ENCODE measurements at places on chromosomes 13 and 19.

- no peak for DNase-seq
These were observed 22.4 kb downstream of the TNFRSF19 start for GRCh38 chr13:23592596-23592995.

DNA sequence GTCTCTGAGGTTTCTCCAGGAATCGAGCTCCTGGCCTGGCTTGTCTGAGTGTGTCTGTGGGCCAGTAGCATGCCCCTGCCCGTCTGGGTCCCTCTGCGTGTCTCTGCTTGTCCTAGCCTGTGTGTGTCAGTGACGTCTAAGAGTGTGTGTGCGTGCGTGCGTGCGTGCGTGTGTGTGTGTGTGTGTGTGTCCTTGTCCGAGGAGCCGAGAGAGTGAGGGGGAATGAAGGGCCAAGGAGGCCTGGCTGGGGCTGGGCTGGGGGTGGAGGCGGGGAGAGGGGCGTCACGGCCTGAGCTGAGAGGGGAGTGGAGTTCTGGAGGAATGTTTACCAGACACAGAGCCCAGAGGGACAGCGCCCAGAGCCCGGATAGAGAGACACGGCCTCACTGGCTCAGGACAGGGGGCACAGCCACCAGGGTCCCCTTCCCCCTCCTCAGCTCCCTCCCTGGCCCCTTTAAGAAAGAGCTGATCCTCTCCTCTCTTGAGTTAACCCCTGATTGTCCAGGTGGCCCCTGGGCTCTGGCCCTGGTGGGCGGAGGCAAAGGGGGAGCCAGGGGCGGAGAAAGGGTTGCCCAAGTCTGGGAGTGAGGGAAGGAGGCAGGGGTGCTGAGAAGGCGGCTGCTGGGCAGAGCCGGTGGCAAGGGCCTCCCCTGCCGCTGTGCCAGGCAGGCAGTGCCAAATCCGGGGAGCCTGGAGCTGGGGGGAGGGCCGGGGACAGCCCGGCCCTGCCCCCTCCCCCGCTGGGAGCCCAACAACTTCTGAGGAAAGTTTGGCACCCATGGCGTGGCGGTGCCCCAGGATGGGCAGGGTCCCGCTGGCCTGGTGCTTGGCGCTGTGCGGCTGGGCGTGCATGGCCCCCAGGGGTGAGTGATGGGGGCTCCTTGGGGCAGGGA, at the start of gene AXL:
Gene AXL, plus strand, starts transcription at position 609 of the 893 bp plus-strand sequence. Its CDS starts 170 bp downstream, at position 779.
- DNase-seq, result no peak

GRCh38 chr13:32695602-32696250, 109.5 kb downstream of the PDS5B start:
- no peak for DNase-seq

GRCh38 chr19:15399234-15399515, 19.6 kb upstream of the AKAP8 start:
- DNase-seq, result no peak

DNA sequence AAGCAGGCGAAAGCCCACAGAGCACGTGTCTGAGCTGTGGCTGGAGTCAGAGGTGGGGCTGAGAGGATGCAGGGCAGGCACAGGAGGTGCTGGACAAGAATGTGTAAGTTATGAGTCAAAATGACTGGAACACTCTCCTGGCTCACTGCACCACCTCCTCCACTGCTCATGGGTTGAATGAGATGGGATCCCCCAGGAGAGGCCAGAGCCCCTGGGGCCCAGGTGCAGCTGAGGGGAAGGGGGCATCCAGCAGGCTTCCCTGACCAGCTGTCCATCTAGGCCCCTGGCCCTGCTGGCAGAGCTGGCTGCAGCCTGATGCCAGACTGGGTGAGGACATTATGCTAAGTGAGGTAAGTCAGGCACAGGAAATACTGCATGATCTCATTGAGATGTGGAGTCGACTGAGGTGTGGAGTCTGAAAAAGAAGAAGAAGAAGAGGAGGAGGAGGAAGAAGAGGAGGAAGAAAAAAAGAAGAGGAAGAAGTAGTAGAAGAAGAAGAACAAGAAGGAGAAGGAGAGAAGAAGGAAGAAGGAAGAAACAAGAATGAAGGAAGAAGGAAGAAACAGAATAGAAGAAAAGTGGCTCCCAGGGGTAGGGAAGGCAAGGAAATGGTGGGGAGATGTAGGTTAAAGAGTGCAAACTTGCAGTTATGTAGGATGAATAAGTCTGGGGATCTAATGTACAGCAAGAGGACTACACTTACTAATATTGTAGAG, 747.4 kb downstream of the UQCRFS1 start:
- no peak for DNase-seq

DNA sequence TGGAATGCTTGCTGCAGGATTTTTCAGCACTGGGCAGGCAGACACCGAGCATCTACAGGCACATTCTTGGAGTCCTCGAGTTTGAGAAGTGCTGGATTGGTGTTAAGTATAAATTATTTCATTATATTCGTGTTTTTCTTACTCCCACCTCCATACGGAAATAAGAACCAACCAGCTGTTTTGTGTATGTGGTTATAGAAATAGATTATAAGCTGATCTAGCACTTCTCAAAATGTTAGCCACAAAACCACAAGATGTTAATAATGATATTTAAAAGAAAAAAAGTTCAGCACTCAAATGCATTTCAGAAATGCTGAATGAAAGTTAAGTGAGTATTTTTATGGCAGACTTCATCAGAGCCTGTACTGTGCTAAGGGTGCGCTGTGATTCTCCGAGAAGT, 24.0 kb upstream of the TEX29 start:
- DNase-seq, result no peak

- DNase-seq, result no peak
These were observed 752 bp downstream of the PDCD5 start for GRCh38 chr19:32581705-32582179.

DNA sequence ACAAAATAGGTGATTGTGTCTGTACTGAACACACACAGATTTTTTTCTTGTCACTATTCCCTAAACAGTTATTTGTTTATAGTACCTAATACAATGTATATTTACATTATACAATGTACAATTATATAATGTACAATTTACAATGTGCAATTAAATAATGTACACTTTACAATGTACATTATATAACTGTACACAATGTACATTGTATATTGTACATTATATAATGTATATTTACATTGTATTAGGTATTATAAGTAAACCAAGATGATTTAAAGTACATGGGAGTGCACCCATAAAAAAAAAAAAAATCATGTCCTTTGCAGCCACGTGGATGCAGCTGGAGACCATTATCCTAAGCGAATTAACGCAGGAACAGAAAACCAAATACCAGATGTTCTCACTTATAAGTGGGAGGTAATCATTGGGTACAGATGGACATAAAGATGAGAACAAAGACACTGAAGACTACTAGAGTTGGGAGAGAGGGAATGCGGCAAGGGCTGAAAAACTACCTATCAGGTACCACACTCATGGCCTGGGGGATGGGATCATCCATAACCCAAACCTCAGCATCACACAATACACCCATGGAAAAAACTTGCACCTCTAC, 68.1 kb downstream of the ABCC4 start:
- DNase-seq, result no peak

DNA sequence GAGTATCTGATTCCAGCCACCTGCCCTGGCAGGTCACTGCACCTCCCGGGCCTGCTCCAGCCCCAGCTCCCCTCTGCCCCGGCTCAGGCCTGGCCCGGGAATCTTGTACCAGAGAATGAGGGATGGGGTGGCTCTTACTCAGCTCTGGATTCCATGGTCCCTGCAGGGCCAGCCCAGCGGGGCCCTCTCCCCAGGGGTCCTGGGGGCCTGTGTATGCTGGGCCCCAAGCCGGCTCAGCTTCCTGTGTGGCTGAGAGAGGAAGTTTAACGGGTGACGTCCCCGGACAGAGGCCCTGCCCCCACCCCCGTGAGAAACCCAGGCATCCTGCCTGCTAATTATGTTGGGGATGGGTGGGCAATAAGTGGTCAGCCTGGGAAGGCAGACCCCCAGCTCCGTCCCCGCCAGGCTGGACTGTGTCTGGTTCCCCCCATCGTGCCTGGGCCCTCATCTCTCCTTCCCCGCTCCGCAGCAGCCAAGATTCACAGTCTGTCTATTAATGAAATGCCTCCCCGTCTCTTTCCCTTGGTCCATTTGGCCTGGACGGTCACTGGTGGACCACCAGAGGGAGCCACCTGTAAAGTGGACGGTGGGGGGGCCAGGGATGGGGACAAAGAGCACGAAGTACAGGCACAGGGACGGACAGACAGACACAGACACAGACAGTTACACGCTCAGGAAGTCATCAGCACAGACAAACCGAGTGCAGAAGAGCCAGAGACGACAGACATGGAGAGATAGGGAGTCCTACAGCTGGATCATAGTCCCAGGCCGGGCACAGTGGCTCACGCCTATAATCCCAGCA, at the start of gene DENND1C:
Gene DENND1C, minus strand, starts transcription at position 247 of the 802 bp plus-strand sequence. Its CDS starts 92 bp downstream, at position 155.
- peak; percentile 43 for DNase-seq

GRCh38 chr13:29472332-29472961, 123.0 kb downstream of the SLC7A1 start:
- DNase-seq, result peak; percentile 6

DNA sequence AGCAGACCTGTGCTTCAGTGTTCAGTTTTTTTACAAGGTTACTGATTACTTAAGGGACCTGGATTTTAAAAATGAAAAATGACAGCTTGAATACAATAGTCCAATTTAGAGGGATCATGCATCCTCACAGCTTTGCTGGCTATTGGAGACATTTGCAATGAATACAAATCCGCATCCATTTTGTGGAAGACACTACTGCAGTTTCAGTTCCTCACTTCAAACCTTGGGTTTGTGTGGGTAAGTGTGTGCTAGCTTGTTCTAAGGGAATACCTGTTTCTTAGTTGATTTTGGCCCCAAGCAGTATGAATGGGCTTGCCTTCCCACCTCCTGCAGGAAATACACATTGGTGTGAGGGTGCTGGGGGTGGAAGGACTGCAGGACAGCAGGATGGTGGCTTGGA, 222.4 kb downstream of the OLFM4 start:
- no peak for DNase-seq

DNA sequence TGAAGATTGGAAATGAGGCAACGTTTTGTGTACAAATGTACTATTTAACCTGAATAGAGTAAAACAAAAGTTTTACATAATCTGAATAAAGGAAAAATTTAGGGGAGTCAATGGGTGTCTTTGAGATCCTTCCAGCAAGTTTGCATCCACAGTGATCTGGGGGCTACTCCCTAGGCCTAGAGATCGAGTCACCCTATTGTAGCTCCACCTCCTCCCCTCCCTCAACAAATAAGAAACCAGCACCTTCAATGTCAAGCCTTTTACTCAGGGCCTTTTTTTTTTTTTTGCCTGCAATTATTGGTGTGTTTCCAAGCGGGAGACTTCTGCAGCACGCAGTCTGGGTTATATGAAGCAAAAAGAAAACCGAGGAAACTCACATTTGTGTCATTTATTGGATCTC, 16.3 kb upstream of the RAP2A start:
- DNase-seq, result no peak

GRCh38 chr13:38415233-38415632, 65.6 kb downstream of the UFM1 start:
- no peak for DNase-seq

All from stimulated activated CD4-positive, alpha-beta T cell treated with anti-CD3 and anti-CD28 coated beads, Interleukin-1b, Interleukin-23, amount 100 ng/mL, for 1 hour (primary cell).